ENCODE measurements at places on chromosomes 16 and 17. TPM values are rescaled to one million over a fixed set of nuclear protein-coding genes. Genes with fewer than 3 reads are reported as not detected.

Gene MT4
- not detected for total RNA-seq

Gene MPV17L
- 0.13 TPM for total RNA-seq

Gene SLC6A2
- total RNA-seq = 0.26 TPM

Gene KRT38
- not detected for total RNA-seq

Gene PIRT
- total RNA-seq = not detected

Gene CHRNE
- 0.13 TPM for total RNA-seq

Gene KRTAP2-3
- total RNA-seq = not detected

Gene EFNB3
- total RNA-seq = under 0.01 TPM

Gene NUFIP2
- total RNA-seq = 26.9 TPM

Gene HOXB5
- total RNA-seq = not detected

Gene SYCE1L
- total RNA-seq = 0.38 TPM

Gene SNX20
- total RNA-seq = not detected

Gene SLC12A3
- total RNA-seq = not detected

Gene CCL4
- not detected for total RNA-seq

Gene NECAB2
- not detected for total RNA-seq

Gene GRAPL
- not detected for total RNA-seq

Gene TEX14
- total RNA-seq = under 0.01 TPM

Gene NPIPA8
- not detected for total RNA-seq

Gene MLLT6
- 14.2 TPM for total RNA-seq

Gene CCDC78
- total RNA-seq = 1.6 TPM

Gene TNFRSF13B
- not detected for total RNA-seq

Gene NRN1L
- total RNA-seq = not detected

Gene TBC1D3I
- not detected for total RNA-seq

Gene COASY
- 9.0 TPM for total RNA-seq

Gene FOXO3B
- total RNA-seq = 2.1 TPM

Gene USP6
- total RNA-seq = not detected

Gene LYRM9
- total RNA-seq = 4.1 TPM

Gene C1QTNF8
- total RNA-seq = not detected

Gene RUNDC1
- total RNA-seq = 11.8 TPM

Gene PITPNM3
- 42.9 TPM for total RNA-seq

Gene MRPL28
- 113 TPM for total RNA-seq

Gene RAB40B
- 4.9 TPM for total RNA-seq

Gene CFAP97D1
- not detected for total RNA-seq

Gene SRCIN1
- total RNA-seq = 0.64 TPM

Gene ASIC2
- not detected for total RNA-seq

Gene SLC25A19
- 12.1 TPM for total RNA-seq

Gene NPIPB9
- 1.6 TPM for total RNA-seq

Gene HBQ1
- total RNA-seq = not detected

Gene LGALS9B
- 0.26 TPM for total RNA-seq

Gene KLHL10
- total RNA-seq = 0.13 TPM

Gene MED1
- total RNA-seq = 25.0 TPM

Gene SLC13A2
- not detected for total RNA-seq

Gene NHLRC4
- under 0.01 TPM for total RNA-seq
